NCI-H1417 (cell line): ENCODE measurements at places on chromosomes 3 and 15.

GRCh38 chr3:193777524-193777923 lies 184.5 kb downstream of the OPA1 start:
- no peak for DNase-seq

DNA sequence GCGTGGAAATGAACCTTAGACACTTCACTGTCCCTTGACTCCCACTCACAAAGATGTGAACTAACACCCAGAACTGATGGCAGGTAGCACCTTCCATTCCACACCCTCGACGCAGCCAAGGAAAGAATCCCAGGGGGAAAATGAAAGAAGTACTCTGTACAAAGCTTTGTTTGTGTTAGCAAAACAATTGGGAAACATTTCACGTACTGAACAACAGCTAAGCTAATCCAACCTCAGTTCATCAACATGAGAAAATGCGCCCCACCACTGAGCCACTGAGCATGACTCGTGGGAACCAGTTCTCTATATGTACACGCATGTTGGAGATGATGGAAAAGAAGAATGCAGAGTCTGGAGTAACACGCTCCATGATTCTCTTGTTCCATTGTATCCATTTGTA lies 32.0 kb downstream of the CORO2B start:
- no peak for DNase-seq

- DNase-seq = no peak
Measured at GRCh38 chr3:122060040-122060698, 5.0 kb downstream of the CD86 start.

GRCh38 chr15:65723876-65724275 lies 68.2 kb downstream of the DENND4A start:
- DNase-seq = no peak

DNA sequence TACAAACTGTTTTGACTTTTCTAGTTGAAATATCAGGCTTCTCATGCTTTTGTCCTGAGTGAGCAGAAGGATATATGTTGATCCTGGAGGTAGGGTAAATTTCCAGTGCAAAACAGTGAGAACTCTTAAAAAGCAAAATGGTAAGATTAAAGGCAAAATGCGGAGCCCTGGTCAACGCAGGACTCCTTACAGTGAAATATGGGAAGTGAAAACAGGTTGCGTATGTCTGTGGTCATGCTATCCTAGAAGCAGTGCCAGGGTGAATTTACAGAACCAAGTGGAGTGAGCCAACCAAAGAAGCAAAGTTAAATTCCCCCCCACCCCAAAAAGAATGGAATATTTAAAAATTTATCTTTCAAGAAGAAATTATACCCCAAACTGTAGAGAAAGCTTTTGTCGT lies 256.4 kb downstream of the NR2F2 start:
- no peak for DNase-seq

- DNase-seq = peak; percentile 75
Measured at GRCh38 chr3:54670201-54671000, 257.5 kb downstream of the LRTM1 start.

DNA sequence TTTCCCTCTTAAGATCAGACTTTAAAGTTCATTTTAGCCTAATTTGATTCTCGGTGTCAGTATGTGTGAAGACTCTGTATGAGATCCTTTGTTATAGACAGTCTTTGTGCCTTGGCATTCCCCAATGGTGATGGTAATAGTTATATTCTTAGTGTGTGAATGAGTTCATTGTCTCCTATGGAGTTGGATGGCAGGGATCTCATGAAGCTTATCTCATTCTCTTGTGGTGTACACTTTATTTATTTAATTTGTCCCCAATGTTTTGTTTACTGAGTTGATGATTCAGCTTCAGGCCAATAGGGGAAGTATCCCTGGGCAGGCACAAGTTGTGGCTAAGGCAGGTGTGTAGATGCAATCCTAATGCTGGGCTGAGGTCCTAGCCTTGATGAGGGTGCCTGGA lies 222.0 kb upstream of the DPPA4 start:
- no peak for DNase-seq

GRCh38 chr3:194279701-194280360 lies 71.3 kb downstream of the CPN2 start:
- DNase-seq = no peak

DNA sequence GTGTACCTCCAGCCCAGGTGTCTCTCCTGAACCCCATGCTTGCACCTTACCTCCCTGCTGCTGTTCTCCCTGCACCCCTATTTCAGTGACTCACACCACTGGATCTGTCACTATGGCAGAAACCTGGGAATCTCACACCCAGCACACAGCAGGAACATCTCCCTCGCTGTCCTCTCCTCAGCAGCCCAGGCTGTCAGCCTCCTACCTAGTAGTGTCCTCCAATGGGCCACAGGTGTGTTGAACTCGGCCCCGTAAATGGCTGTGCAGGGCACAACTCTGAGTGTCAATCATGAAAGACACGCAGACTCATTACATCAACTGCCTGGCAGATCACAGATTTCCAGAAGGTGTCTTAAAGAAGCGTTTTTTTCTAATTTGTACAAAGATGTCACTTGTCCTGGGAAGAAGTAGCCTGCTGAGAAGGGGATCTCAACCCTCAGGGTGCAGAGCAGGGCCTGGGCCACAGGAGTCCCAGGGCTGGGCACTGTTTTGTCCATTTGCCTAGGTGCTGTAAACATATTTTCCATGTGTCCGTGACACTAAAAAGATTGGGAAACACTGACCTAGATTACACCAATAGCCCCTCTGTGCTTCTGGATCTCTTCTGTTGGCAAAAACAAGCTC lies 33.8 kb downstream of the HOMER2 start:
- no peak for DNase-seq

DNA sequence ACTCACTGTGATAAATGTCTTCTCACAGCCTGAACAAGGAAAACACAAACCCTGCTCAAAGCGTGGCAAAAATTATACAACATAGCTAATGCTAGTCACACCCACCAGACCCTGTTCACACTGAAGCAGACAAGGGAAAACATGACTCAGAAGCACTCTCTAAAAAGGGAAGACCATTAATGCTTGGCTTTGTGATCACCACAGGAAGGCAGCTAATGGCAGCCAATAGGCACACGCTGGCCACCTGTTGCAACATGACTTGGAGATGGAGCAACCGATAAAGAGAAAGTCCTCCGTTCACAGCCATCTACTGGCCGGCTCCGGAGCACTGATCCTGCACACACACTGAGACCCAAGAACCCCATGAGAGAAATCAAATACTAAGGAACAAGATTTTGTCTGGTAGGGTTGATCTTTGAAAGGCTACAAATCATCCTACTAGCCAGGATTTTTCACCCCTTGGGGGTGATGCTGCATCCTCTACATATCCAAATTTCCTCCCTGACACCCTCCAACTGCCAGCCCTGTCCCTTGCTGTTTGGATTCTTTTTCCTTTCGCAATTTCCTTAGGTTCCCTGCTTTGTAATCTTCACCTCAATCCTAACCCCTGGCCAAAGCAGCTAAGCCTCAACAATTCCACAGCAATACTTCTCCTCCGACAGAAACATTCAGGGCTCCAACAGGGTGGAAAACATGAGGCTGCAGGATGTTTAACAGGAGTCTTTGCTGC lies 3.2 kb downstream of the ZXDC start:
- DNase-seq = peak; percentile 72

DNA sequence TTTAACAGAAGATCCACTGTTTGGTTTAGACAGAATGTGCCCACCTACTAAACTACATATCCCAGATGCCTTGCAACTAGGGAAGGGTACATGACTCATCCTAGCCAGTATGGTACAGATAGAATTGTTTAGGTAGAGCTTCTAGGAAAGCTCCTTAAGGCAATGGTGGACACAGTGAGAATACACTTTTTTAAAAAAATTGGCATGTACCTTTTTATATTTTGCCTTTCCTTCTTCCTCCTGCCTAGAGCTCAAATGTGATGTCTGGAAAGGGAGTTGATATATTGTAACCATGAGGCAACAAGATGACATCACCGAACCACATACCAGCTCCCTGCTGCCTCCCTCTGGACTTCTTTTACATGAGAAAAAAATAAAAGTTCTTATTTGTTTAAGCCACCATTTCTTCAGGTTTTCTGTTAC lies 14.4 kb upstream of the C3orf80 start:
- DNase-seq = no peak

- no peak for DNase-seq
Measured at GRCh38 chr3:157312376-157312745, 124.3 kb upstream of the PTX3 start.

GRCh38 chr3:73207946-73208440 lies 146.5 kb downstream of the EBLN2 start:
- no peak for DNase-seq

DNA sequence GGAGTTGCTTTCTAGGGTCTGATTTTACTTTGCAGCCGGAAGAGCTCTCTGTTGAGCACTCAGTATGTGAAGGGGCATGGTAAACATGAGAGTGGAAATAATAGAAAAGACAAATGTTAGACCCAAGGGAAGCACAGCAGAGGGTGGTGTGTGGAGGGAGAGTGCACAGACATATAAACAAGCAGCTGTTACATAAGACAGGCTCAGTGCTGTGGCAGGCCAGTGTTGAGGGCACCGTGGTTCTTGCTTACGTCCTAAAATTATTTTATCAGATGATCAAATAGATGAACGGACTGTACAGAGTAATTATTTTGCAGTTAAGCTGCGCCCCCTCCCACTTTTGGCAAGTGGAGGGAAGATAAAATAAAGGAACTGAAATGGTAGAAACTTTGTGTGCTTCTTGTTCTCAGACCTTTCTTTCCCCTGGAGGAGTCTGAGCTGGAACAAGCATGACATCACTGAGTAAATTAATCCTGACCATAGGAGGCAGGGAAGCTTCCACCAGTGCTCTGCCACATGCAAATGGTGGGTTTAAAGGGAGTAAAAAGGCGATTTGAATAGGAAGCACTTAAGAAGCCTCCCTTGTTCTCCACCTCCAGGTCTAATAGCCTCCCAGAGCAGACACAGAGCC lies 205.6 kb downstream of the IL20RB start:
- peak; percentile 44 for DNase-seq

DNA sequence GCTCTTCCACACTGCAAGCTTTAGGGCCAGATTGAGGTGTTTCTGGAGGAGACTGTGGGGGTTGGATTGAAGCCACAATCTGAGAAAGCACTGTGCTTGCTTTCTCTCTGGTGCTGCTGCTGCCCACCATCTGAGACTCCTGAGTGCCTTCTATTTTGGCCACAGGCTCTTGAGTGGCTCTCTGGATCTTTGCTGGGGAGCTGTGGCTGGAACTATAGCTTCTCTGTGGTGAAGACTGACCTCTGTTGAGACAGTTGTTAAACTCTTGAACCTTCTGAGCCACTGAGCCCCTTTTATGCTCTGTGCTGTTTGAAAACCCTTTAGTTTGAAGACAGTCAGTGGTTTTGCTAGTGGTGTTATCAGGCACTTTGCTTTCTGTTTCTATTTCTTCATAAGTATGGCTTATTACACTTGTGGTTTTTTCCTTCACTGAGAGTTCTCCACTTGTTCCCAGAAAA lies 108.7 kb upstream of the TSPAN3 start:
- no peak for DNase-seq

- DNase-seq = no peak
Measured at GRCh38 chr3:31053299-31053698, 158.8 kb upstream of the GADL1 start.

- DNase-seq = no peak
Measured at GRCh38 chr3:138513090-138513843, 78.9 kb downstream of the ESYT3 start.

GRCh38 chr3:36362973-36363372 lies 17.3 kb upstream of the STAC start:
- DNase-seq = no peak

- DNase-seq = peak; percentile 60
Measured at GRCh38 chr3:194287374-194287773, 63.8 kb downstream of the CPN2 start.

DNA sequence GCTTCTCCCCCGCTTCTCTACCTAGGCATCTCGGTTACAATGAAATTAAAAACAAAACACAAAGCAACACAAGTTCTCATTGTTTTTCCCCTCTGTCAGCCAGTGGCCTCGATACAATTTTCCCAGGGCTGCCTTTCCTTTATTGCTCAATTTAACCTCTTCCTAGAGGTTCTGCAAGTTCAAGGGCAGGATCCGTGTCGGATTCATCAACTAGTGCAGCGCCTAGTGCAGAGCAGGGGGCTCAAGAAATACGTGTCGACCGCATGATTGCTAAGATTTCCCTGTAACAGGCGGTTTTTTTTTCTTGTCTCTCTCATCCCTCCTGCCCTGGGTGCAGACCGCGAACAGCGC lies 1.4 kb upstream of the BHLHE40 start:
- DNase-seq = no peak

- DNase-seq = peak; percentile 78
Measured at GRCh38 chr15:76930831-76931396, 635 bp upstream of the RCN2 start.

DNA sequence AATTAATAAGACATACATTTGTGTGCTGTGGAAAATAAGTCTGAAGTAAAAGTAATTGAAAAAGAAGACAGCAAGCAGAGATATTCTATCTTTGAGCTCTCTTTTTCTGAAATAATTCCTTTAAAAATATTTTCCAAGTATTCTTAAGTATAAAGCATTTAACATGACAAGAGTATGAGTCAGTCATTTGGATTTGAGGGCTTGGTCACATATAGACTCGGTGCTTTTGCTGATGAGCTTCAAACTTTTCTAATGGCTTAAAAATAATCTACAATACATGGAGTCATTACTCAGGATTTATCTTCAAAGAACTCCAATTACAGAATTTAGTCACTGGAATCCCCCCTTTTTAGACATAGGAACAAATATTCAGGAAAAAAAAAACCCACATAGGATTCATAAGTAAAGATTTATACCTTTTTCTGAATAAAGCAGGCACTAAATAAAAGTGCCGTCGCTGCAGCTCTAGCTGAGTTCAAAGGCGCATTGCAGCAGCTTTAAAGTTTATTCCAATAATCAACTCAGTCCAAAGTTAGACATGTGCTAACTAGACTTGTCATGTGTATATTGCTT lies 147.5 kb downstream of the CTNNB1 start:
- no peak for DNase-seq

- no peak for DNase-seq
Measured at GRCh38 chr3:52831500-52832301, 1.2 kb upstream of the ITIH4 start.

GRCh38 chr15:77905301-77905920 lies 172.1 kb downstream of the TBC1D2B start:
- no peak for DNase-seq

DNA sequence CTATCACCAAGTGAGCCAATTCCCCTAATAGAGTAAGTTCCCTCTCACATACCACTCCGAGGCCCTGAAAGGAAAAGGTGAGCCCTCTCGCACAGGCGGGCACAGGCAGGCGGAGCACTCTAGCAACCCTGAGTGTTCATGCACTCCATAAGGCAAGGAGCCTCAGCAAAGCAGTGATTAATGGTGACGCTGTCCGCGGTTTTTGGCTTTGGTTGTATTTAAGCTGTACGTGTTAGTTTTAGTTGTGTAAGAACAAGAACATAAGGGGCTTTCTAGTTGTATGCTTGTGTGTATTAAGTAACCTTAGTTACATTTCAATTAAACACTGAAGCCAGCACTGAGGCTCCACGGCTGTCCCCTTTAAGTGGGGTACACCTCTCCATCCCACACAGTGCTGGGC lies 33.1 kb downstream of the KLHL25 start:
- DNase-seq = no peak

GRCh38 chr3:184409331-184409926 lies 29.6 kb downstream of the CHRD start:
- DNase-seq = no peak
